Erythroblast (primary cell): ENCODE measurements at places on chromosomes 6 and 20.

DNA sequence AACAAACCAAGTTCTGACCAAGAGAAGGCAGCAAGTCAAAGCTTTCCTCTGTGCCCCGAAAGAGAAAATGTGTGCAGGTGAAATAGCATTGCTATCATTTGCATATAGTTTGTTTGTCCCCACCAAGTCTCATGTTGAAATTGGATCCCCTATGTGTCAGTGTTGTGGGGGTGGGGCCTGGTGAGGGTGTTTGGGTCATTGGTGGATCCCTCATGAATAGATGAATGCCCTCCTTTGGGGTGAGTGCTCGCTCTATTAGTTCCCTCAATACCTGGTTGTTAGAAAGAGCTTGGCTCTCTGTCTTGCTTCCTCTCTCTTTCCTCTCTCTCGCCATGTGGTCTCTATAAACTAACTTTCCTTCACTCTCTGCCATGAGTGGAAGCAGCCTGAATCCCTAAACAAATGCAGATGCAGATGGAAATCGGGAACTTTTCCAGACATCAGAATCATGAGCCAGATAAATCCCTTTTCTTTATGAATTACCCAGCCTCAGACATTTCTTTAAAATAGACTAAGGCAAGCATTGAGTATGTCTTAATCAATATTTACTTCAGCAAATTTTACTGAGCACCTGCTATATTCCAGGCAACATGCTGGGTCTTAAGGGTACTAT lies 43.8 kb upstream of the SYNDIG1 start:
- no peak for DNase-seq

DNA sequence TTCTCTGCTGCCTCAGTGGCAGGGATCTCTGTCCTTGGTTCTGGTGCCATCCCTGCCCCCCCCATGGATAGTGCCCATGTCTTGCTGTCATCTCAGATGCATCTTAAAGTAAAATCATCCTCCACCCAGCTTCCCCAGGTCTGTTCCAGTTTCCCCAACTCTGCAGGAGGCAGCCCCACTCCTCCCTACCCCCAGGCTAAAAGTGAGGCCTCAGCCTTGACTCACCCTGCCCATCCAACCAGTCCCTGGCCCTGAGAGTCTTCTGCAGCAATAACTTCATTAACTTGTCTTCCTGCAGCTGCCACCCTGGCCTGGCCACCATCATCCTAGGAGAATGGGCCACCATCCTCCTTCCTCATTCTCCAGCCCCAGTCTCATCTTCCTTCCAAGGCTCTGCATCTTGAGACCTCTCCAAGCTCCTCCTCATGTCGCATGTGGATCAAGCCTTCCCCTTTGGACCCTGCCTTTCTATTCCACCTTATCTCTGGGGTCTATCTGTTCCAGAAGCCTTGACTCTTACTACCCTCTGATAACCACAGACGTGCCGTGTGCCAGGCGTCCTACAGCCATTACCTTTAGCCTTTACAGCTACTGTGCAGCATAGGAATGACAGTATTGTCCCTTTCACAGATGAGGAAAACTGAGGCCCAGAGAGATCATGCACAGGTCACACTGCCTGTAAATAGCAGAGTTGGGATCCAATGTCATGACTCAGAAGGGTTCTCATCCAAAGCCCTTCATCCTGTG lies 2.0 kb upstream of the PNPLA1 start:
- no peak for DNase-seq

- no peak for DNase-seq
Observed at GRCh38 chr20:8242827-8243724, 111.0 kb downstream of the PLCB1 start.

DNA sequence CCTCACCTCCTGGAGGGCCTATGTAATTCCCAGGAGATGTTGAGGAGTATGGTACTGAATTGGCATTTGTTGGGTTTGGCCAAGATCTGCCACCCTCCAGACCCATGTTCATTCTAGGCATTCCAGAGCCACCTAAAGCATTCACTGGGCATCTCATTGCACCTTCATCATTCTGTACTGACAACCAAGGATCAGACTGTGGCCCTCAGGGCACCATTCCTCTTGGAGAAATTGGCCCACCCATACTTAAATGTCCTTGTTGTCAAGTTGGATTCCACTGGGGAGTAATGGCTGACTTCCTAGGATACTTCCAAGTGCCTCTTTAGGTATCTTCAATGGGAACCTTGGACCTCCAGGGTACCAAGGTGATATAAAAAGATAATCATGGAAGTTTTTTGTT lies 16.8 kb upstream of the IBTK start:
- DNase-seq = no peak

DNA sequence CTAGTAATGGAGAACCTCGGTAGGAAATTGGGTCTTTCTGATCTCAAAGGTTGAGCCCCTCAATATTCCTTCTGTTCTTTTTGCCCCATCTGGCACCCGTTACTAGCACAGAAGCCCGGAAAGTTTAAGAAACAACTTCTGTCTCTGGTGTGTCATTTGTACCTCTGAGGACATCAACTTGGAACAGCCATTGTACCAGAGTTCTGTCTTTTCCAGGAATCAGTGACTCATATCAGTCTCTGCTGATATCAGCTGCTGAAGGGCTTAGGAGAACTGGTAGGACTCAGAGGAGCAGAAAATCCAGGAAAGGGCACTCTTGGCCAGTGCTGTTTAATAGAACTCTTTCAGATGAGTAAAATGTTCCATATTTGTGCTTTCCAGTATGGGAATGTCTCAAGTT lies 78.3 kb upstream of the CHD6 start:
- DNase-seq = peak; percentile 36

DNA sequence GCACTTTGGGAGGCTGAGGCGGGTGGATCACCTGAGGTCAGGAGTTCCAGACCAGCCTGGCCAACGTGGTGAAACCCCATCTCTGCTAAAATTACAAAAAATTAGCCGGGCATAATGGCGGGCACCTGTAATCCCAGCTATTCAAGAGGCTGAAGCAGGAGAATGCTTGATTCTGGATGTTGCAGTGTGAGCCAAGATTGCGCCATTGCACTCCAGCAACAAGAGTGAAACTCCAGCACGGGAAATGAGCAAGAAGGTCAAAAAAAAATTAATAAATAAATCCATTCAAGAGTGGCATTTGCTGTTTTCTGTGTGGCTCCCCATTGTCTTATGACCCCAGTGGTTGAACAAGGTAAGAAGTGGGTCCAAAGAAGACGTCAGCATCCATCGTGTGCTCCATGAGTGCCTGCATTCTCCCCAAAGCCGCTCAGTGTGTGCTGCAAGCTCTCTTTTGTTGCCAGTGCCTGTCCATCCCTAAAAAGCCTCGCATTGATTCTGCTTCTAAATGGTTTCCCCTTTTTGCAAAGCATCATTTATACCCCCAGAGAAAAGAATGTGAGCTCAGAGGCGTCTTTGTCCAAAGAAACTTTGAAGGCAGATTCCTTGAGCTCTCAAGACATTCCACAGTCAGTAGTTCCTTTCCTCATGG lies 38.8 kb upstream of the MAP3K4 start:
- DNase-seq = no peak

GRCh38 chr6:113539202-113539601 lies 317.9 kb upstream of the MARCKS start:
- DNase-seq = no peak

DNA sequence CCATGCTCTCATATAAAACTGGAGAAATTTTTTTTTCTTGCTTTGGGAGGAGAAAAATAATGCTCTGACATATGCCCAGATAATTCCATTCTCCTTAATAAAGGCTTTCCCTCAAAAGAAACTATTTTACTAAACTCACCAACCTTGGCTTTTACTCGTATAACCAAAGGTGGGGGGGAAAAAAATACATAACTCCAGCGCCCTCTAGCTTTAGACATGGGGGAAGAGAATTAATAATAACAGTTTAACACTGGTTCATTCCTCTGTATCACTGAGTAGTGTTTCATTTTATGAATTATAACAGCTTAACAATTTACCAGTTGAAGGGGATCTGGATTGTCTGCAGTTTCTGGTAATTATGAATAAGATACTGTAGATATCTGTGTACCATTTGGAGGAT lies 1226.1 kb downstream of the GRIK2 start:
- DNase-seq = peak; percentile 3

DNA sequence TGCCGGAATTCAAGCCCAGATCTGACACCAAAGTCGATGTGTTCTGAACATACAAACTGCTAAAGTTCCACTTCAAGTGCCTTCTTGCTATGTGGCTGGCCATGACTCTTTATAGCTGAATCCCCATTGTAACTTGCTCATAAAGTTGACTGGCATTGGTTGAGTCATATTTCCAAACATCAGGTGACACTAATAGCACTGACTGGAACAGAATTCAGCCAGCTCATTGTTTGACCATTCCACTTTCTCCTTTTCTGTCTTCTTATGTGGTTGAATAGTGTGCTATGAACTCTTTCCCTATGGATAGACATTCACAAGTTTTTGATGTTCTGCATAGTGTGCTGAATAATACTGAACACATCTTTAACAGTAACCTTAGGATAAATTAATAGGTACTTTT lies 266.2 kb upstream of the ZFP64 start:
- DNase-seq = no peak

- DNase-seq = peak; percentile 80
Observed at GRCh38 chr20:16243470-16243869, 329.8 kb downstream of the KIF16B start.

DNA sequence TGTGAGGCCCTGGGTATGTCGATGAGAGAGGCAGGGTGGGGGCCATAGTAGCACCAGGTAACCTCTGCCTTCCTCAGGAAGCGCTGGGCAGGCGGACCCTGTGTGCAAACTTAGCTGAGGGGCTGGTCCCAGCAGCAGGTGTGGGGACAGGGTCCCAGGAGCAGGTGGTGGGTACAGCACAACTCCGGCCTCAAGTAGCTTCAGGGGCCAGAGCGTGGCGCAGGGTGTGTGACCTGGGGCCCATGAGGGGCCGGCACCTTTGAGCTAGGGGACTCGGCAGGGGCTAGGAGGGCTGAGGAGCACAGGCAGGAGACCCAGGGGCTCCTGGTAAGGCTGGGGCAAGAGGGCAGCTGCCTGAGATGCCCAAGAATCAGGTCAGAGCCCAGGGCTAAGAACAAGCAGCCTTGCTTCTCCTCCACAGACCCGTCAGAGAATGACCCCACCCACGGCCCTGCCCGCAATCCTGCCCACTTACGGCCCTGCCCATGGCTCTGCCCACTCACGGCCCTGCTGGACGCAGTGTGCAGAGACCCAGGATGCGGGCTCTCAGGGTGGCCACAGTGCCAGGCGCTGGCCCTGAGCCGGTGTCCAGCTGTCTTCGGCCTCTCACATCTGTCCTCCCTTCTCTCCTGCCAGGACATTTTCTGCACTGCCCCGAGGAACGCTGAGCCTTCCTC lies 30.9 kb downstream of the CHRNA4 start:
- DNase-seq = no peak

DNA sequence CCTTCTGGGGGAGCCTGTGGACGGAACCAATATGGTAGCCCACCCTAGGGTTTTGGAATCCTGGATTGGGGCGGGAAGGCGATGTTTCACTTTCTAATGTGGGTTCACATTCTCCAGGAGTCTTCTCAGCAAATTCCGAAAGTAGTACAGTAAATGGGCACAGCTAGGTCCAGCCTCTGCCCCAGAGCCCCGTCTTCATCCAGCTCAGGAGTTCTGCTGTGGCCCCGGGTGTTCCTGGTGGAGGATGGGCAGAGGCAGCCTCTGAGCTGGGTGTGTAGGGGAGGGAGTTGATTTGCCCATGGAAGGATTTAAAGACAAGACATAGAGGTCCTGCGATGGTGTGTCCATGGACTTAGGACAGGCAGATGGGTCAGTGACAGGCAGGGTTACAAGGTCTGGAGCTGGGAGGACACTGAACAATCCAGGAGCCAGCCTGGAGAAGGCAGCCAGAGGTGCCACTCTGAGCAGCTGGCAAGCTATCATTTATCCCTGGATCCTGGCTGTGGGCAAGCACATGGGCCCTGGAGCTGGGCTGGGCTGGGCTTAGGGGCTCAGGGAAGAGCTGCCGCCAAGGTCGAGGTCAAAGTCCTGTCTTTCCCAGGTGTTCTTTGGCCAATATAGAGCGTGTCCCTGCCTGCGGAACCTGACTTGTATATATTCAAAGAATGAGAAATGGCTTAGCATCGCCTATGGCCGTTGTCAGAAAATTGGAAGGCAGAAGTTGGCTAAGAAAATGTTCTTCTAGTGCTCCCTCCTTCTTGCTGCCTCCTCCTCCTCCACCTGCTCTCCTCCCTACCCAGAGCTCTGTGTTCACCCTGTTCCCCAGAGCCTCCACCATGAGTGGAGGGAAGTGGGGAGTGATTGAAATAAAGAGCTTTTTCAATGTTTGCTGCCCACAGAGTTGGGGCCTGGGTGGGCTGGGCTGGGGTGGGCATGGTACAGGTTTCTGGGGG lies 6.7 kb downstream of the CLPSL1 start:
- DNase-seq = no peak

- no peak for DNase-seq
Observed at GRCh38 chr6:26520237-26520849, 17.8 kb upstream of the HMGN4 start.

- DNase-seq = no peak
Observed at GRCh38 chr6:16326531-16326930, 88.1 kb downstream of the GMPR start.

DNA sequence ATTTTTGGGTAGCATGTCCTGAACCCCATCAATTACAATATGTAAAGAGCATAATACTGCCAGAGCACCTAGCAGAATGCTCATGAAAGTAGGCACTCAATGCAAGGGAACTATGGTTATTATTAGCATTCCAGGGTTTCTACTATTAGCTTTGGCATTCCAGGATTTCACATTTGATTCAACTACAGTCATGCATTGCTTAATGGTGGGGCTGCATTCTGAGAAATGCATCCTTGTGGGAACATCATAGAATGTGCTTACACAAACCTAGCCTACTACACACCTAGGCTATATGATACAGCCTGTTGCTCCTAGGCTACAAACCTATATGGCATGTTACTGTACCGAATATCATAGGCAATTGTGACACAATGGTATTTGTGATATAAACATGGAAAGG lies 247.8 kb downstream of the CD83 start:
- DNase-seq = no peak

GRCh38 chr6:107698146-107698545 lies 126.0 kb downstream of the SCML4 start:
- DNase-seq = no peak

DNA sequence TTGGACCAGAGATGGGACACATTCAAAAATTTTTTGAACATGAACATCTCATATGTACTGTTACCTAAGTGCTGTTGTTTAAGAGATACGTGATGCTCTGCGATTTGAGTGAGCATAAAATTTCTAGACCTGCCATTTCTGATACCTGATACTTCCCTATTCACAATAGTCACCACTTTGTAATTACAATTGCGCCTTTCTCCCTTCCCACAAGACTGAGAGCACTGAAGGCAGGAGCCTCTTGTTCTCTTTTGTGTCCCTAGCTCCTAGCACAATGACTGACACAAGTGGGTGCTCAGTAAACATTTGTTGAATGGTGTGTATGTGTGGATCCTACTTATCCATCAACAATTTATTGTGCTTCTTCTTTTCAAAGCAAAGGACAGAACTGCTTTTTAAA lies 92.8 kb upstream of the TMEM30A start:
- DNase-seq = no peak
